ENCODE measurements at places on chromosomes 4 and X.

- DNase-seq: no peak
Observed at GRCh38 chr4:185529413-185529812, 5.9 kb downstream of the PDLIM3 start.

GRCh38 chr4:79893456-79893855, 179.6 kb downstream of the ANTXR2 start:
- DNase-seq: no peak

GRCh38 chrX:151359931-151360871, 36.8 kb upstream of the VMA21 start:
- DNase-seq: no peak

- no peak for DNase-seq
Observed at GRCh38 chr4:155565776-155566175, 100.9 kb upstream of the GUCY1A1 start.

DNA sequence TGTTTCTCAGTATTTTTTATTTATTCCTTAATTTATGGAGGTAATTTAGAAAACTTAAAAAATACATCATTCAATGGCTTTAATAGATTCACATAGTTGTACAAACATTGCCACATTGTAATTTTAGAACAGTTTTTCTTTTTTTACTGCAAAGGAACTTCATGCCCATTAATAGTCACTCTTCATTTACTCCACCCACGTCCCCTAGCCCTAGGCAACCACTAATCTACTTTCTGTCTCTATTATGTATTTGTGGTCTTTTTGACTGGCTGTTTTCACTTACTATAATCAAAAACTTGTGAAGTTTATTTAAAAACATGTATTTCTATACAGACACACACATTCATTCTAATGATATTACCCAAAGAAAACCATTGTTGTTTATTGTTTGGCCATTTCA, 664.8 kb downstream of the GRID2 start:
- no peak for DNase-seq
